Testis (tissue), 5 donors: ENCODE measurements at places on chromosomes 3 and 15. TPM values are rescaled to one million over a fixed set of nuclear protein-coding genes. Genes with fewer than 3 reads are reported as not detected.

Gene ARHGEF26
- total RNA-seq: 24.8 TPM

GRCh38 chr3:42013691-42014457, 52.0 kb upstream of the ULK4 start:
- peak; percentile 26 for DNase-seq

GRCh38 chr3:9730657-9731205, 804 bp upstream of the BRPF1 start:
- no peak for DNase-seq

GRCh38 chr3:14915636-14916222, 31.7 kb upstream of the NR2C2 start:
- peak; percentile 14 for DNase-seq

DNA sequence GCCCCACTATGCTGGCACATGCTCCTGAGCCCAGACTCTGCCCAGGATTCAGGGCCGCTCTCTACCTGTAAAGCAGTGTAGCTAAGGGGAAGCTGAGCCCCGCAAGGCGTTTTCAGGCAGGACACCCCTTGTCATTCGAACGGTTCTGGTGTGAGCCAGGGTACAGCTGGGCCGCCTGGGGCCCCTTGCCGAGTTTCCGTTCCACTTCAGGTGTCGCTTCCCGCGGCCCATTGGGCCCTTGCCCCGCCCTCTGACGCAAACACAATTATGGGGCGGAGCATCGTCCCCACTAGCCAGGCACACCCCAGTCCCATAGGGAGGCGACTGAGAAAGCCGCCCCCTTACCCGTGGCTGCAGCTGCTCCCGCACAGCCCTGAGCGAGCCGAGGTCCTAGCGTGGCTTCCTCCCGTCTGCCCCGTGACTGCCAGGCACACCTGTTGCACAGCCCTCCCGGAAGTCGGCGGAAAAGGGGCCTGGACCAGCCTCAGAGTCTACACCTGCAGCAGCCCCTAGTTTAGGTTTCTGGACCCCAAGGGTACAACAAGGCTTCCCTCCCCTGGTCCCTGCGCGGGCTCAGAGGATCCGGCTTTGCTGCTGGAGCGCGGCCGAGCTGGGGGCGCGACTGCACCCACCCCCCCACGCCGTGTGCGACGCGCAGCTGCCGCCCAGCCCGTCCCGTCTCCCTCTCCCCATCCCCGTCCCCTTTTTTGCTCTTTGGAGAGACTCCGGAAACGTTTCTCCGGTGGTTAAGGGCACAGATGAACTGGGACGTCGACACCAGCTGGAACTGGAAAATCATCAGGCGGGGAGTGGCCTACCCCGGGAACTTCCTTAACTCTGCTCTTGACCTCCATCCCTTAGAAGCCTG, at the start of gene PLSCR2:
PLSCR2 (minus strand) TSS at position 412 of the 868 bp plus-strand sequence. CDS start 9,657 bp downstream, outside the sequence.
- peak; percentile 87 for DNase-seq
